ENCODE measurements at places on chromosomes 2 and 18.

GRCh38 chr2:42371611-42372473 is 10.8 kb upstream of the COX7A2L start:
- DNase-seq, result no peak

DNA sequence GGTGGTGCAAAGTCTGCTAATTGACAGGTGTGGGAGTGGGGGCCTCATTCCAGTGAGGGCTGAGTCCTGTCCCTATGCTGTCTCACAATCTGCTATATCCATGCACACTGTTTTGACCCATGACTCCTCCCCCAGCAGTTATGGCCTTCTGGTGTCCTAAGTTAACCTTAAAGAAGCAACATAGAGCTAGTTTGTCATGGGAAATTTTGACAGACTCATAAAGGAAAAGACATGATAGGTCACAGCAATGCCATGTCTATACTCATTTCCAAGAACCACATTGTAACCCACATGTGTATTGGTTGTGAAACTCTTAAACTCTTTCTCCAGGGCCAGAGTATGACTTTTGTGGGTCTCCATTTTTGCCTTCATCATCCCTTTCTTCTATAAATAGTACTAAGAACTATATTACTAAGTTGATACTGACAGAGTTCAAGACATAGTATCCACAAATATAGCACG is 78.2 kb upstream of the SLC1A4 start:
- no peak for DNase-seq

DNA sequence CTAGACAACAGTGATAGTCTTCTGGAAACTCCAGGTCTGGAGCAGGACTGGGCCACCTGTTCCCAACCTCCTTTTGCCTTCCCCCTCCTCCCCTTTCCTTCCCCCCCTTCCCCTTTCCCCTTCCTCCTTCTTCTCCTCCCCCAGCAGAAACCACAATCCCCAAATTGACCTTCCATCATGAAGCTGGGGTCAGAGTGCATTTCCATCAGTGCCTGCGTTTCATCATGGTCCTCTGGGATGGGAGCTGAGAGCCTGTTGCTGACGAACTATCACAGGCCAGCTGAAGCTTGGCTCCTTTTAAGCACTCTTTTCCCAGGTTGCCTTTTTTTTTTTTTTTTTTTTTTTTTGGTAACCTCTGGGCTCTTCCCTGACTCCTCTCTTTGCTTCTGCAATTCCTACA is 52.6 kb upstream of the SMAD2 start:
- no peak for DNase-seq

DNA sequence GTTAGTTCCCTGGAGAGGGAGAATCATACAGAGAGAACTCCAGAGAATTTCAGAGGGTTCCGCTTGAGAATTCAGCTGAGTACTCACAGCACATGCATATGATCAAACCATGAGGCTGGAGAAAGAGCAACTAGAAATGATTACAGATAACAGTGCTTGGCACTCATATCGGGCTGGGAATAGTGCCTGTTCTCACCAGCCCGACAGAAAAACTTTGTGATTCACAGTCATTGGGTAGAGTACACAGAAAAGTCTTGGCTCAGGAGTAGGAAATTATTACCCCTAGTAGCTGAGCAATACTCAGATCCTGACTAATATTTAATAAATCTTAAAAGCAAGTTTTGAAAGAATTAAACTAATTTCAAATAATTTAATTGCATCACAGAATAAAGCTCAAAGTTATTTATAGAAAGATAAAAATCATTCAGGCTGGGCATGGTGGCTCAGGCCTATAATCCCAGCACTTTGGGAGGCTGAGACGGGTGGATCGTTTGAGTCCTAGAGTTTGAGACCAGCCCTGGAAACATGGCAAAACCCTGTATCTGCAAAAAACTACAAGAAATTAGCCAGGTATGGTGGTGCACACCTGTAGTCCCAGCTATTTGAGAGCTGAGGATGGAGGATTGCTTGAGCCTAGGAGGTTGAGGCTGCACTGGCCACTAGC is 6.8 kb downstream of the WDPCP start:
- DNase-seq, result no peak

DNA sequence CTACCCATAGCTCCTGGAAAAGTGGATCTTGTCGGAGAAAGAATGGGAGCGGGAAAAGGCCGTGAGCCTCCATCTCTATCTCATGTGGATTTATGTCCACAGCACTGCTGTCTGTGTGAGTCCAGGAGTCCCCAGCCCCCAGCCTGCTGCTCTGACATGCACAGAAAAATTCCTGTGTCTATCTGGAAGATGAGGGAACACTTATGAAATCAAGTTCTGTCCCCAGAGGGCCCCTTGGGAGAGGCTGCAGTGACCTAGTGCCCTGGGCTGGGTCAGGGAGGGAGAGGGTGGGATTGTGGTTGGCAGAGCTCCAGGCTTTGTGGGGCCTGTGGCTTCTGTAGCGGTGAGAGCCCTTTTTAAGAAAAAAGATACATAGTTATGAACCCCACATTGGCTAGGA is 37.6 kb downstream of the HJURP start:
- DNase-seq, result no peak

DNA sequence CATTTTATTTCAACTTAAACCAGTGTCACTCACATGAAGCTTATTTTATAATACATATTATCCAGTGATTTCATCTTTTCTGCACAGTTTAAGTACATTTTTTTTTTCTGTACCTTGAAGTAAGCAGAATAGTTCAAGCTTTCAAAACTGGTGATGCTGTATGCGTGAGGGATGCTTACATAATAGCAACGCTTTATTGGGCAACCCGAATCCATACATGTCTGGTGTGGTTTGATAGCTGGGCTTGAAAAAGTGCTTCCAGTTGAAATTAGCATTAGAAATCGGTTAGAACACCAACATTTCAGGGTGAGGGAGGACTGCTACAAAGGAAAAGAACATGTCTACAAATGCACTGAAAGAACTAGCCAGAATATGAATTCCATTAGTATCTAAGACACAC is 117.4 kb downstream of the MBP start:
- no peak for DNase-seq

DNA sequence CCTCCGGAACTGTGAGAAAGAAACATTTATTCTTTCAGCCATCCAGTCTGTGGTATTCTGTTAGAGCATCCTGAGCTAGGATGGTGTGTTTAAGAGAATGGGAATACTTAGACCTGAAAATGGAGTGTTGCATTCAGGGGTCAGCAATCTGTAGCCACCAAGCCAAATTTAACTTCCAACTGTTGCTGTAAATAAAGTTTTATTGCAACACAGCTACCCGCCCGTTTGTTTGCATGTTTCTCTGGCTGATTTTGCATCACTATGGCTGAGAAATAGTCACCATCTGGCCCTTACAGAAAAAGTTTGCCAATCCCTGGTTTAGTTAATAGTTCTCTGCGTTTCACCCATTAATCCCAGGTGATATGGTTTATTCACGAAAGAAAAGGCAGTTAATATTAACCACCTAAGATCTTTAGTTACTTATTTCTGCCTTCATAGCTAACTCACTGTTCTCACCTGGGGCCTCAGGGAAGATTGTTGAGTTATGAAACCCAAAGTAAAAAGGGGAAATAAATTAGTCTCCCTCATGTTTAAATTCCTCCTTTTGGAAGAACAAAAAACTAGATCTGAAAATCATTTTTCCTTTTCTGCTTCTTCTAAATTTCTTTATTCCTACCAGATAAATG is 9.5 kb upstream of the CYS1 start:
- no peak for DNase-seq

DNA sequence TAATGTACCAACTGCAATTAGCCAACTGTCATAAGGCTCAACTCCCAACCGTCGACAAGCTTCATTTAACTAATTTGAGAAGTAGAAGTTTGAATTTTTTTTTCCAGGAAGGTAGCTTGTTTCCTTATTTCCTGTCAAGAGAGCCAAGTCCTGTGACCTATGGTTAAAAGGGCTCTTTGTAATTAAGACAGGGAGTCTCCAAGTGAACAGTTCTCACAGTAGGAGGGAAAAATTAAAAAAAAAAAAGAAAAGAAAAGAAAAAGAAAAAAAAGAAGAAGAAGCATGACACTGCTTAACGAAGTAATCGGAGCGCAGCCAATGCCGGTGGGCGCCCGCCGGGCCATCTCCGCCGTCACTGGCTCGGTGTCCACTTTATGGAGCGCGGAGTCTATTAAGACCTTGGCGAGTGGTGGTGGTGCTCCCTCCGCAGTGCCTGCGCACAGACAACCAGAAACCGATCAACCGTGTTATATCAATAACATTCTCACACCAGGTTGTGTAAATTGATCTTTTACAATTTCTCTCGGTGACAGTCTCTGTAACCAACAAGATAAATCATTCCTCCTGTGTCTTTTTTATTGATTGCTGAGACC is 197.2 kb upstream of the POU3F3 start:
- no peak for DNase-seq

DNA sequence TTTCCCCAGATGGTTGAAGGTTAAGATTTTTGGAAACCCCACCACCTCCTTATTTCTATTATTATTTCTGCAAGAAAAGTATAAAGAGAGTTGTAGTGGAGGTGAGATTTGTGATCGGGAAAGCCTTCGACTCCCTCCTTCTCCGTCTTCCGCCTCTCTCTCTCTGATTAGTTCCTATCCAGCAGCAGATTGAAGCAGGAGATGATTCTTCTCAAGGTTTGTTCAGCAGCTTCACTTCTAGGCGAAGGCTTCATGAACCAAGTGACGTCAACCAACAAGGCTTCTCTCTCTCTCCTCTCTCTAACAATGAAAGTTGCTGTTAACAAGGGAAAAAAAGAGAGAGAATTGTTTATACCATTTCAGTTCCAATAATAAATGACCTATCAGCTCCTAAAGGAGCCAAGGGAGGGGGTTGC is at the start of gene BAZ2B:
Gene BAZ2B (minus strand): TSS at position 263 of the 416 bp plus-strand sequence. CDS start 137,829 bp downstream, outside the sequence.
- no peak for DNase-seq

DNA sequence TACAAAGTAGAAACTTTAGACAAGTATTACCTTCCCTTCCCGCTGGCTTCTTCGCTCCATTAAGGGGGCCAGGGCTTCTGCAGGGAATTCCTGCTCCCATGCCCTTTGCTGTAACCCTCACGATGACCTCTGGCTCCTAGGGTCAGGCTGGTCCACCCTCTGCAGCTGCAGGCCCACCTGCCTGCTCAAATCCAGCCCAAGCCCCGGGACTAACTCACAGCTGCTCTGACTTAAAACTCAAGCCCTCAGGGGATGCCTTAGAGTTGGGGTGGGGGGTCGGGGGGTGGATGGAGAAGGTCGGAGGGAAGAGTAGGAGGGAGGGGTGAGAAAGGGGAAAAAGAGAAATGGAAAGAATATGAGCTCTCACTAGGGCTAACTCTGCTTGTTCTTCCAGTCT is 4.9 kb downstream of the IGFBP5 start:
- DNase-seq, result no peak

GRCh38 chr2:40101131-40101575 is 322.1 kb upstream of the THUMPD2 start:
- no peak for DNase-seq

DNA sequence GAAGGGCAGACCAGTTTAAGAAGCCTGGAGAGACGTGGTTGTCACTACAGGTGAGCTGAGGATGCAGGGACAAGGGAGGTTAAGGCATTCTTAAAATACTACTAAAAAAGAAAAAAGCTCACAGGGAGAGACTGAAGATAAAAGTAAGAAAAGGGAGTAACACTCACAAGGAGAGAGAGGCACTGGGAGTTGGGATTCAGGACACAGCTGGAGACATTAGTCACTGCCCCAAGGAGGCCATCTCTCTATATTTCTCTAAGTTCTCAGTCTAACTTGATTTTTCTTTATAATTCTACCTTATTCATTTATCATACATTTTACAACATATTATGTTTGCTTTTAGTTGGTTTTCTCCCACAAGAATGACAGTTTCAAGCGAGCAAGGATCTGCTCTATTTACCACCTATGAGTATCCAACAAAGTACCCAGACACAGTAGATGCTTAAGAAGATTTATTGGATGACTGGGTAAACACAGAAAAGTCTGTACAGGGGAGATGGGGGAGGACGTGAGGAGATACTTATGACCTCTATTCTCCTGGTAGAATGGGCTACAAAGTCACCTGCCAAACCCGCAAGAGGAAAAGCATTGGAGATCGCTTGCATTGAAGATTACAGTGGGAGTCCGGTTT is 2.2 kb downstream of the SERPINE2 start:
- DNase-seq, result no peak

GRCh38 chr2:43481927-43482542 is 113.8 kb downstream of the THADA start:
- DNase-seq, result no peak

DNA sequence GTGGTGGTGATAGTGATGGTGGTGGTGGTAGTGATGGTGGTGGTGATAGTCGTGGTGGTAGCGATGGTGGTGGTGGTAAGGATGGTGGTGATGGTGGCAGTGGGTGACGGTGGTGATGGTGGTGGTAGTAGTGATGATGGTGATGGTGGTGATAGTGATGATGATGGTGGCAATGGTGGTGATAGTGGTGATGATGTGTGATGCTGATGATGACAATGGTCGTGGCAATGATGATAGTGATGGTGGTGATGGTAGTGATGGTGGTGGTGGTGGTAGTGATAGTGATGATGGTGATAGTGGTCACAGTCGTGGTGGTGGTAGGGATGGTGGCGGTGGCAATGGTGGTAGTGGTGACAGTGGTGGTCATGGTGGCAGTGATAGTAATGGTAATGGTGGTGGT is 243.9 kb upstream of the RAB6C start:
- no peak for DNase-seq

DNA sequence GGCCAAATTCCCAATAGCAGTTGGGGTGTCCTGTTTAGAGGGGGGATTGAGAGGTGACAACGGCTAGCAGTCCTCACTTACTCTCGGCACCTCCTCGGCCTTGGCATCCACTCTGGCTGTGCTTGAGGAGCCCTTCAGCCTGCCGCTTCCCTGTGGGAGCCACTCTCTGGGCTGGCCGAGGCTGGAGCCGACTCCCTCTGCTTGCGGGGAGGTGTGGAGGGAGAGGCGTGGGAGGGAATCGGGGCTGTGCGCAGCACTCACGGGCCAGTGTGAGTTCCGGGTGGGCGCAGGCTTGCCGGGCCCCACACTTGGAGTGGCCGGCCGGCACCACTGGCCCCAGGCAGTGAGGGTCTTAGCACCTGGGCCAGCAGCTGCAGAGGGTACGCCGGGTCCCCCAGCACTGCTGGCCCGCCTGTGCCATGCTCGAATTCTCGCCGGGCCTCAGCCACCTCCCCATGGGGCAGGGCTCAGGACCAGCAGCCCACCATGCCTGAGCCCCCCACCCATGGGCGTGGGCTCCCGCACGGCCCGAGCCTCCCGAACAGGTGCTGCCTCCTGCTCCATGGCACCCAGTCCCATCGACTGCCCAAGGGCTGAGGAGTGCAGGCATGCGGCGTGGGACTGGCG is 705.9 kb upstream of the ZNF804A start:
- DNase-seq, result no peak

GRCh38 chr2:128732976-128733431 is 414.3 kb upstream of the HS6ST1 start:
- no peak for DNase-seq

- no peak for DNase-seq
Measured at GRCh38 chr2:171289316-171289715, 128.6 kb upstream of the TLK1 start.

- DNase-seq, result no peak
Measured at GRCh38 chr2:122736279-122736678, 980.8 kb downstream of the TSN start.

DNA sequence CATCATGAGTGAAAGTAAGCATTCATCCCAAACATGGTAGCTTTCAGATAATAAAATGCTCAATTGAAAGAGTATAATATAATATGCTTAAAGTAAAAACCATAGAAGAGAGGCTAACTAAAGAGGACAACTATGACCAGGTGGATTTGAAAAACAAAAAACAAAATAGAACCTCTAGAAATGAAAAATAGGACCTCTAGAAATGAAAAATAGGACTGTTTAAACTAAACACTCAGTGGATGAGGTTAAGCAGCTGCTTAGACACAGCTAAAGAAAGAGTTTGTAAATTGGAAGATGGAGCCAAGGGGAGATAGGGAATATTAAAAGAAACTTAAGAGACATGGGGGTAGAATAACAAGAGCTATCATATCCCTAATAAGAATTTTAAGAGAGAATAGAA is 301.6 kb downstream of the BCL2 start:
- DNase-seq, result no peak

- no peak for DNase-seq
Measured at GRCh38 chr2:201220102-201220570, 37.2 kb downstream of the CASP10 start.
